Femur (tissue), 1 donor: ENCODE measurements at places on chromosomes 5 and 9.

DNA sequence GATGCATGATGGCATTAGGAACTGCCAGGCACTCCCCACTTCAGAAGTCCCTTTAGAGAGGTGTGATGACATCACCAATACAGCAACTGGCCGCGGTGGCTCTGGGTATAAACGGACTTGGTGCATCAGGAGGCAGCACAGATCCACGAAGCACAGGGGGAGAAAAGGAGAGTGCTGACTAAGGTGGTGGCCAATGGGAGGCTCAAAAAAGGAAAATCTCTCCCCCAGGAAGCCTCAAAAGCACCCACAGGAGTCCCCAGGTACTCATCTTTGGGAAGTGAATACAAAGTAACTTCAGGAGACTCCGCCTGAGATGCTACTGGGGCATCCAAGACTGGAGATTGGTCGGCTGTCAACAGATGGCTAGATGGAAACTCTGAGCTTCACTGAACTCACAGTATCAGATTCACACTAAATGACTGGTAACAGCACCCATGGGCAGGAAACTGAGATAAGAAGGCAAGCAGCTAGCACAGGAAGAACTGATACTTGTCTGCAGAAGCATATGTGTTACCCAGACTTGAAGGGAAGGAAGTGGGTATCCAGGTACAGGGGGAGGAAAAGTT, 7.6 kb downstream of the TTC39B start:
- no peak for DNase-seq

- DNase-seq, result no peak
These were observed 326.7 kb downstream of the PIK3R1 start for GRCh38 chr5:68542207-68542606.

DNA sequence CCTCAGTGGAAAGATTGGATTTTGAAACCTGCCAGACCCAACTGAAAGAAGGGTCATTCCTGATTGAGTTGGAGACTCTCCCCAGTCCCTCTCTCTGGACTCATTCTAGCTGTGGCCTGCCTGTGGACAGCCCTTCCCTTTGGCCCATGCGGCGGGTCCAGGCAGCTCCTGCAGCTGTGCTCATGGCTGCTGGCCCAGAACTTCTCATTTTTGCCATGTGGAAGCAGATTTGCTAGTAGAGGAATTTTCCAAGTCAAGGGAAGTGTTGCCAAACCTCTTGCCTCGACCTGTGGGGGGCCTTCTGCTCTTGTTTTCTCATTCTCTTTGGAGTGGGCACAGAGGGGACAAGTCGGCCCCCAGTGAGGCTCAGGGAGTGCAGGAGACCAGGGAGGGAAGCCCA, 89.2 kb downstream of the ANKRD33B start:
- DNase-seq, result peak; percentile 78

- DNase-seq, result no peak
These were observed 322.8 kb upstream of the RFX3 start for GRCh38 chr9:3848445-3849114.

- peak; percentile 47 for DNase-seq
These were observed 71.1 kb upstream of the RETREG1 start for GRCh38 chr5:16687898-16688297.

DNA sequence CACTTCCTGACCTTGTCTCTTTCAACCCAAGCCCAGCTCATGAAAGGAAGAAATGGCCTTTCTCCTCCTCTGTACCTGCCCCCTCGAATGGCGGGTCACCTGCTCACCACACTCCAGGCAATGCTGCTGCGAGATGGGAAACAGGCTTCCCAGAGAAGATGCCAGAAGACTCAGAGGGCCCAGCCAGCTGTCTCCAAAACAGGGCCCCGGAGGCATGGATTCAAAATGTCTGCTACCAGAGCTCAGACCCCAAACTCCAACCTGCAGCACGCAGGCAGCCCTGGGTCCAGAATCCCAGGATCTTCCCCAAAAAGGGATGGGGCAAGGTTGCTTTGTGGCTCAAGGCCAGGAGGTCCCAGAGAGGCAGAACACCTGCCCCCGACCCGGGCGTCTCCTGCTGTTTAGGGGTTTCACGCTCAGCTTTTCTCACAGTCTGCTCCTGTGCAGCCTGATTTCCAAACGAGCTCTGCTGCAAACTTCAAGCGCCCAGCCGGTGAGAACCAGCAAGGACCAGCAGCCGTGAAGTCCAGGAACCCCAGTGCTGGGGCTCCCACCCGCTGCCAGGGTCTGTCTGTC, 42.5 kb downstream of the VAV2 start:
- DNase-seq, result no peak

GRCh38 chr9:136610426-136610825, 52.3 kb upstream of the EGFL7 start:
- DNase-seq, result no peak

DNA sequence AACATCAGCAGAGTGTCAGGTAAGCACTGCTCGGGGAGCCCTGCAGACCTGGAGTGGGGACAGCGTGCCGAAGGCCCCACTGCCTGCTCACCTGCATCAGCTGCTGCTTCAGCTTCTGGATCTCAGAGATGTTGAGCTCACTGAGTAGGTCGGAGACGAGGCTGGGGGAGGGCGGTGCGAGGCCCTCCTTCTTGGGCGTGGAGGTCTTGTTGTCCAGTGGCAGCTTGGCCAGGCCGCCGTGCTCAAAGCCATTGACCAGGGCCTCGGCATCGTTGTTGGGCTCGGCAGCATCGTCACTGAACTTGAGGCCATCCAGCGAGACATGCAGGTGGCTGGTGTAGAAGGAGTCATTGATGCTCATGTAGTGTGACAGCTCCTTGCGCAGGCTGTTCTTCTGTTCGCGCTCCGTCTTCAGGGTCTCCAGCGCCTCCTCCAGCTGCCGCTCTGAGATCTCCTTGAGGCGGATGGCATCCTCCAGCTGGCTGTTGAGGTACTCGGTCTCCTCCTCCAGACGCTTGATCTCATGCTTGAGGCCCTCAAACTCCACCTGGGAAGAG, 44.3 kb downstream of the BICD2 start:
- no peak for DNase-seq

GRCh38 chr9:125587819-125588460, 119.1 kb downstream of the MAPKAP1 start:
- no peak for DNase-seq

- DNase-seq, result no peak
These were observed 30.9 kb upstream of the GLDC start for GRCh38 chr9:6676254-6676921.

DNA sequence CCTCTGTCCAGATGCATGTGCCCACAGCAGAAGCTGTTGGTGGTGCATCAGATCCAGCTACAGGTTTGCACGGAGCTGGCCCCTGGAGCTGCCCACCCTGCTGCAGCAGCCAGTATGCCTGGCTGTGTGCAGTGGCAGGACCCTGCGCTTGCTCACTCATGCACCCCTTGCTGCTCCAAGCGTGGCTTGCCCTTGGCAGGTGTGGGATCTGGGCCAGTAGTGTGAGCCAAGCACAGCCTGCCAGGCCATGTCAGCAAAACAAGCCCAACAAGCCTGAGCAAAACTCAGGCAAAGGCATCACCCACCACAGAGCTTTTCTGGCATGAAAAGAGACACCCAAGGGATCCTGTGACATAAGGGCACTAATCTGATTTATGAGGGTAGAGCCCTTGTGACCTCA, 18.3 kb upstream of the ECPAS start:
- DNase-seq, result peak; percentile 32

DNA sequence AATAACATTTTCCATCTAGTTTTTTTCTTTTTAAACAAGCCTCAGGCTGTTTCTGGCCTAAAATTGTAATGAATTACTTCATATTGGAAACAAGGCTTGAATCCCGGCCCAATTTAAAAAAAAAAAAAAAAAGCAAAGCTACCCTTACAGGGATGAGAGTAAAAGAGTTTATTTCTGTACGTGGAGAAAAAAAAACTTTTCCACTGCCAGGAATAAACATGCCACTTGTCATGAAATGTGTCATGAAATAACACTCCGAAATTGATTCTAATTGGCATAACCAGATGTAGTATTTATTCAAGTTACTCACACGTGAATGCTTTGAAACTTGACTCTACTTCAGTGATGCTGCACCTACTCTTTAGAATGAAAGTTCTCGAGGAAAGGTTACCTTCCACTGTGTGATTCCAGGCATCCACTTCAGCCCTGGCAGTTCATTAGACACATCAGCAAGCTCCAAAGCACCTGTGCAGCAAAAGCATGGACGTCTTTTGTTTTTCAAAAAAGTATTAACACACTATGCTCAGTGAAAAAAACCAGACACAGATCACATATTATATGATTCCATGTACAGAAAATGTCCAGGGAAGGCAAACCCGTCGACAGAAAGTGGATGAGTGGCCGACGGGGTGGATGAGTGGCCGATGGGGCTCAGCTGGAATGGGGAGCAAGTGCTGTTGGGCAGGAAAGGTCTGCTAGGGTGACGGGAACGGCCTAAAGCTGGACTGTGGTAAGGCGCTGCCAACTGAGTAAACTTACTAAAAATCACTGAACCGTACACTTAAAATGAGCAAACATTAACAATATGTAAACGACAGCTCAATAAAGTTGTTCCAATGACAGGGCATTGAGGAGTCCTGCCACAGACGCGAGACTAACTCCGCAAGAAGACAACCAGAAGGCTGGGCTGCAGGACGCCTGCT, 21.2 kb downstream of the NSUN2 start:
- no peak for DNase-seq

- no peak for DNase-seq
These were observed 989.2 kb downstream of the TLE4 start for GRCh38 chr9:80560976-80561375.

DNA sequence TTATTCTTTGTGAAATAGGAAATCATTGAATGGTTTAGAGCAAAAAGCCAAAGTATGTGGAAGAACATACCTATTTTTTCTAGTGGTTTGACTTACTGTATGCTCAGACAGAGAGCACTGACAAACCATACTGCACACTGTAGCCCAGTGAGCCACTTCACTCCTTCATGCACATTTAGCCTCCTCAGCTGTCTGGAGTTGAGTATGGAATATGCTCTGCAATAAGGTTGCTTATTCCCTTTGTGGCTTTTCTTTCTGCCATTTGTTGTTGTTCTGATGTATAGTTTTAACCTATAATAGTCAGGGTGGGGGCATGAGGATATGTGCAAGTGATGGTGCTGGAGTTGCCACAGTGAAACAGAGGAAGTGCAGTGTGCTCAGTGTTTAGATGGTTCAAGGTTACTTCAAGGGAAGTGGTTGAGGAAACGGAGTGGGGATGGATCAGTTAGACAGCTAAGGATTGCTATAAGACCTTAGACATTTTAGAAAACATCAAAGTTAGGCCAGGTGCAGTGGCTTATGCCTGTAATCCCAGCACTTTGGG, 100.7 kb downstream of the CDC42SE2 start:
- no peak for DNase-seq

DNA sequence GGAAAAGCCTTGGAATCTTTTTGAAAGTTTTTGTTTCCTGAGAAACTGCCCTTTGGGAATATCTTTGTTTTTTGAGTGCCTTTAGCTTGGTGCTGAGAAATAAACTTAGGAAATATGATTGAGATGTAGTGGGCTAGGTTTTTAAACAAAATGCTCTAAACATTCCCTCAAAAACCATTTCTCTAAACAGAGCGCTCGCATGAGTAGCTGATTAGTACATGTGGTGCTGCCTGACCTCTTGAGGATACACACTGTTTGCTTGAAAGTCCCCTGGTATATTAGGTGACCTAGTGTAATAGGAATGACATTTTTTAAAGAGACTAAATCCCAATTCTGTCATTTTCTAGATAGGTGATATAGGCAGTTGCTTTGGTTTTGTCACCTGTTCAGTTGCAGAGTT, 132.3 kb downstream of the ADAMTSL1 start:
- no peak for DNase-seq

DNA sequence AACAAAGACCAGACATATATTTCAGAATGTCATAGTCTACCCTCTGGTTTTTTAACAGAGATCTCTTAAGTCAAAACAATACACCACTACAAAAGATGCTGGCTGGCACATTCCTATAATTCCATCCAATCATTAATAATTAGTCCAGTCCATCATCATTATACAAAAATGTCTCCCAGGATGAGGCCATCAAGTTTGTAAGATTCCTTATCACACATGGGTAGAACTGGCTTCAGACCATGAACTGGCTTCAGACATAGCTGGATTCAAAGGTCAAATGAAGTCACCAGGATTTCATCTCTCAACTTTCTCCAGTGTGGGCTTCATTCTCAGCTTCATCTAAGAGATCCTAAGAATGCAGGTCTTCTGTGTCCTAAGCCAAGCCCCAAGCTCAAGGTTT, 147.1 kb downstream of the ENC1 start:
- no peak for DNase-seq

DNA sequence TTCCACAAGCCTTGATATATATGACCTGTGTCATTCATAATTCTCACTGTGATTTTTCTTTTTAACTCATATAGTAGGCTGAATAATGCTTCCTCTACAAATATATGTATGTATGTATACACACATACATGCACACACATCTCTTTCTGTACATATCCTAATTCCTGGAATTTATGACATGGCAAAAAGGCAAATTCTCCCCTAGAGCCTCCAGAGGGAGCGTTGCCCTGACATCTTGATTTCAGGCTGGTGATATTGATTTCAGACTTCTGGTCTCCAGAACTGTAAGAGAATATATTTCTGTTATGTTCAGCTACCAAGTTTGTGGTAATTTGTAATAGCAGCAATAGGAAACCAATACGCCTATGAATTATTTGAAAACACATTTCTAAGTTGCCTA, 166.6 kb upstream of the GAS1 start:
- no peak for DNase-seq

DNA sequence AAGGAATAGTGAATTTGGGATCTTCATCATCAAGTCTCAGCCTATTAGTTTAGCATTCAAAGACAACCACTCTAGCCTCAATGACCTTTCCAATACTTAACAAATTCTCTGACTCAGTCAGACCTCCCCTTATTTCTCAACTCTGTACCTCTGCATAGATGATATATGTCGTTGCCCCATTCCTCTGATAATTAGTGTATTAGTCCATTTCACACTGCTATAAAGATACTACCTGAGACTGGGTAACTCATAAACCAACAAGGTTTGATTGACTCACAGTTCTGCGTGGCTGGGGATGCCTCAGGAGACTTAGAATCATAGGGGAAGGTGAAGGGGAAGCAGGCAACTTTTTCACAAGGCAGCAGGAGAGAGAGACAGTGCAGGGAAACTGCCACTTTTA, 8.9 kb downstream of the MRPL22 start:
- no peak for DNase-seq
